ELF-1 (cell line): ENCODE measurements at places on chromosomes 16 and 17.
A peak's percentile ranks its signal among the peaks of the same experiment; 100 is the strongest.

GRCh38 chr16:78998879-78999278 lies 601.7 kb downstream of the MAF start:
- DNase-seq: no peak

DNA sequence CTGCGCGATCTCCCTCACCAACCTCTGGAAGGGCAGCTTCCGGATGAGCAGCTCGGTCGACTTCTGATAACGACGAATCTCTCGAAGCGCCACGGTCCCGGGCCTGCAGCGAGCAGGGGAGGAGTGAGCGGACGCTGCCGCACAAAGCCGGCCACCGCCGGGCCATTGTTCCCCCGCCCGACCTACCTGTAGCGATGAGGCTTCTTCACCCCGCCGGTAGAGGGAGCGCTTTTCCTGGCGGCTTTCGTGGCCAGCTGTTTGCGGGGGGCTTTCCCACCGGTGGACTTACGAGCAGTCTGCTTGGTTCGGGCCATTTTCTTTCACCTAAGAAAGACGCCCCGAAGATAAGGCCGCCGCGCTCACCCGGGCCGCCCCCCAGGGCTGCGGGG lies 5.8 kb upstream of the UNK start:
- DNase-seq: peak; percentile 78

GRCh38 chr16:82031116-82032084 lies 3.7 kb upstream of the HSD17B2 start:
- peak; percentile 35 for DNase-seq

DNA sequence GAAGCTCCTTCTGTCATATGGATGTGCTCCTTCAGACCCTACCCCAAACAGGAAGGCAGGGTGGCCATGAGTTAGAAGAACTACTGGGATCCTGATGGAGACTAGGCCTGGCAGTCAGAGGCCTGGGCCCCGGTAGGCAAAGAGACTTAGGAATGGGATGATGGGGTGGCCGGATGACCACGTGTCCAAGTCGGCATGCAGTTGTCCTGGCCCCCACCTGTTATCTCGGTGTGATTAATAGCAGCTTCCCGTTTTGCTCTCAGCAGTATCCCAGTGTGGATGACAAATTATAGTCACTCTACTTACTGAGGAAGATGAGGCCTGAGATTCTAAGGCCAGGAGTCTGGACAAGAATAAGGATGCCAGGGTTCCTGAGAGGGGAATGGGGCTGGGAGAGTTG lies 1.5 kb downstream of the TNFSF12 start:
- DNase-seq: no peak

DNA sequence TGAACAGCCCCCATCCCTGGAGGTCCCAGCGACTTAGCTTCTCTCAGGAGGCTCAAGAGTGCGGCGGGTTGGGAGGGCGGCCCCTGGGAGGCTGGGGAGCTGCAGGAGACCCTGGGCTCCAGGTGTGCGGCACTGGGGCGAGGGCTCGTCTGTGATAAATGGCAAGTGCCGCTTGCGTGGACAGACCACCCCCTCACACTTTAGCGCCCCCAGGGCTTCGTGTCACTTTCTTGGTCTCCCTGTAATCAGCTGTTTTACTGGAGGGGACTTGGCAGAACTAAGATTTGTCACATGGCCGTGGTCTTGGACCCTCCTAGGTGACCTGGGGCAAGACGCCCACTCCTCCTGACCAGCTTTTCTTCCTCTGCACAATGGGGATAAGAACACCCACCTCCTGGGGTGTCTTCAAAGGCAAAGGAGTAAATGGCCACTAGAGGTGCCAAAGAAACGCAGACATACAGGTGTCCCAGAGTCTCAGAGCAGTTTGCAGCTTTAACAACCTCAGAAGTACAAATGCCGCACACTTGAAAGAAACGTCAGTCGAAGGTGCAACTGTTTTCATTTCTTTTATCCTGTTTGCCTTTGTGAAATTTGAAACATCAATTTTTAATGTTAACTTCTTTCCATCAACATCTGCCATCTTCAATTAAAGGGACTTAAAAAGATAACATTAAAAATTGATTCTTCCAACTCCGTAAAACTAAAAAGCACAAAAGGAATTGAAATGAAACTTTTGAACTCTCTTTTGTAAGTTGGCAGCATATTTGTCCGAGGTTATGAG lies 946 bp downstream of the OSGIN1 start:
- peak; percentile 58 for DNase-seq

GRCh38 chr16:12411516-12411915 lies 392.2 kb downstream of the CPPED1 start:
- DNase-seq: no peak

- no peak for DNase-seq
These were observed 92.2 kb downstream of the CDH8 start for GRCh38 chr16:61944004-61944403.

GRCh38 chr16:88599092-88599733 lies 29.0 kb downstream of the ZC3H18 start:
- DNase-seq: no peak

- no peak for DNase-seq
These were observed 12.9 kb upstream of the MTMR4 start for GRCh38 chr17:58527306-58527705.

DNA sequence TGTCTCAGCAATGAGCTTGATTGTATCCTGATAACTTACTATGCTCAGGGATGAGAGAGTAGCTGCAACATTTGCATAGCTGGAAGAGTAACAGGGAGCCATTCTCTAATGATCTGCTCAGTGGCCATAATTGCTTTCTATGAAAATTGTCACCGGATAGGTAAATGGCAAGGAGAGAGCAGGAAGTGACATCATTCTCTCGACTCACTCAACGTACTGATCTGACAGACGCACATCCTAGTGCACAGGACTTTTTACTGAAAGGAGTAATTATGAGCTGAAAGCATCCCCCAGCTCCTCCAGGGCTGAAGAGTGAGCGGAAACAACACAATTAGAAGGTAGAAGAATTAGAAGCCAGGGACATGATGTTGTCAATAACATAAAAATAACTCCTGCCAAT lies 71.8 kb downstream of the IRX5 start:
- DNase-seq: no peak

- DNase-seq: peak; percentile 59
These were observed 1.4 kb downstream of the ZNF668 start for GRCh38 chr16:31072540-31073141.

DNA sequence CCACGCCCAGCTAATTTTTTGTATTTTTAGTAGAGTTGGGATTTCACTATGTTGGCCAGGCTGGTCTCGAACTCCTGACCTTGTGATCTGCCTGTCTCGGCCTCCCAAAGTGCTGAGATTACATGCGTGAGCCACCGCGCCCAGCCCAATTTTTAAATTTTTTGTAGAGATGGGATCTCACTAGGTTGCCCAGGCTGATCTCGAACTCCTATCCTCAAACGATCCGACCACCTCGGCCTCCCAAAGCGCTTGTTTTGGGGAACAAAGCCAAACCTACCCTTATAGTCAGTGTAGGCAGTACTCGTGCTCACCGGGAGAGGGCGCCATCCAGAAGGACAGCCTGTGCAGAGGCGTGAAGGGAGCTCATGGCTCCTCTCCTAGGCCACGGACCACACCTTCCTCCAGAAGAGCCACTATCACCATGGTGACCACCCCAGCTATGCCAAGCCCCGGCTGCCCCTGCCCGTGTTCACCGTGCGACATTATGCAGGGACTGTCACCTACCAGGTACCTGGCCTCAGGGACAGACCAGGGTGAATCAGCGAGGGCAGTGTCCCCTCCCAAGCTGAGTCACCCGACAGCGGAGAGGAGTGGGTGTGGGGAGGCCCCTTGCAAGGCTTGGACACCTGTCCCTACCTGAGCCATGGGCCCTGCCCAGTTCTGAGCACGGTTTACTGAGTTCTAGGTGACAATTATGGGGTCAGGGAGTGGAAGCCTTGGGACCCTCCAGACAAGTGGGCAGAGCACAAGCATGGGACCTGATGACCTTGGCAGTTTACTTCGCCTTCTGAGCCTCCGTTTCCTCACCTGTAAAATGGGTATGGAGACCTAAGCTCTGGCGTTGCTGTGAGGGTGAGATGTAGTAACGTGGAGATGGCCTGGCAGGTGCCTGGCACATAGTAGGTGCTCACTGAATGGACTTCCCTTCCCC lies 13.7 kb downstream of the MYO15B start:
- peak; percentile 91 for DNase-seq

DNA sequence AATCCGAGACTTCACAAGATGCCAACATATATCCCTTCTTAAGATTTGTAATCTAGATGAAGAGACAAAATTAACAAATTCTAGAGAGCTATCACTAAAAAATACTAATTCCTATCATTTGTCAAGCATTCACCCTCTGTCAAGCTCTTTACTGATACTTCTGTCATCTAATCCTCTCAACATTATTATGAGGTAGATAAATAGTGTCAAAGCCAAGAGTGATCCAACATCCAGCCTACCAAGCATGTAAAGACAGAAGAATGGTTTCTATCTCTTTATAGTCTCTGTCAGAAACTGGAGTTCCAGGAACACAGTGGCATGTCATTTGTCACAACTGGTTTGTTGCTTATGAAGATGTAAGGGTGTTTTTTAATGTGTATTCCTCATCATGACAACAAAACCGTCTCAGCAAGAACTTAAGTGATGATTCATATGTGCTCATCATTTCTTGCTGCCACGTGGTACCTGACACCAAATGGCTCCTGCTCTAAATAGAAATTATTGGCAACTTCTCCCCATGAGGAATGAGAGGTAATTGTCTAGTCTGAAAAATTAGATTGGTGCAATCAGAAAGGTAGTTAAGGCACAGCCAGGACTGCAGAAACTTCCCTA lies 196.8 kb downstream of the TOX3 start:
- DNase-seq: no peak

DNA sequence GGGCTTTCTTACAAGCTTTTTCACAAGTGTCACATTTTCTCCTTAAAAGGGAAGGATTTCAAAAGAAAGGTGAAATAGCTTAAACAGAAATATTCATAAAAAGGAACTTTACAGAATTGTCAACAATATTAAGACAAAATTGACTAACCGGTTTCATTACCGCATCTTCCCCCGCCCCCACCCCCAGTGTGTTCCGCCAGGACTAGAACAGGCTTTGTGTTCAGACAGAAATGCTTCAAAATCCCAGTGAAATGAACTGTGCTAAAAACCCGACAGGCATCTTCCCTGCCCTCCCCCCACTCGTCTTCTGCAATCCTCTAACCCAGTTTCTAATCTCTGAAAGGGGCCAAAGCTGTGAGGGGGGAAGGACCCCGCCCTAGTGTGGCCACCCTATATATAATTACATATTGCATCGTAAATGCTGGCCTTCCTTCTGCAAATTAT lies 990 bp upstream of the ROGDI start:
- DNase-seq: no peak

- DNase-seq: peak; percentile 77
These were observed 16.8 kb downstream of the VASN start for GRCh38 chr16:4388271-4389021.

GRCh38 chr17:2179615-2180295 lies 123.8 kb downstream of the SMG6 start:
- no peak for DNase-seq

GRCh38 chr17:61833536-61834193 lies 29.7 kb downstream of the BRIP1 start:
- peak; percentile 51 for DNase-seq

DNA sequence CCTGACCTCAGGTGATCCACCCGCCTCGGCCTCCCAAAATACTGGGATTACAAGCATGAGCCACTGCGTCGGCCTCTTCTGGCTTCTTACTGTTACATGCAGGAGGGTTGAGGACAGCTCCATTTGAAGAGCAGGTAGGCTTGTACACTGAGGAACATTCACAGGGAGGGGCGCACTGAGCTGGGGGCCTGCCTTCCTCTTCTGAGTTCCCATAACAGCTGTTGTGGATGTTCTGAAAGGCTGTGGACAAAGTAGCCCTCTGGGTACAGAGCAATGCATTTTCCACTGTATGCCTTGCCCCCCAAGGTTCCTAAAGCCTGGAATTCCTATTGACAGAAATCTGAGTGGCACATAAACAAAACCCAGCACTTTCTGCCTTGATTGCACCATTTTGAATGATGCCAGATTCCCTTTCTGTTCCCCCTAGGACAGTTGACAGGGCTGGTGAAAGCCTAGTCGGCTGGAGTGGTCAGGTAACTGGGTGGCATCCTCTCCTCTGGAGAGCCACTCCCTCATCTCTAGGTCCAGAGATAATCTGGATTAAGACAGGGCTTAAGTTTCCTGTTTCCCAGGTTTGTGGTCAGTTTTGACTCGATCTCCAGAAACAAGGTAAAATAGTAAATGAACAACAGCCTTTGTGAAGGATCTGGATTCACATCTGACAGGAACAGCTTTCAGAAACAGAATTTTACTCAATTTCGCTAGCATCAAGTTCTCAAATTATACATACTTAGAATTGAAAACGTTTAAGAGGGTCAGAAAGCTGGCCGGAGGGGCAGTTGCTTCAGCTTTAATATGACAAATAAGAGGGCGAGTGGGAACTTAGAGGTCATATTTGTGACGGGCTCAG lies 1.3 kb upstream of the CDK5R1 start:
- no peak for DNase-seq

- DNase-seq: no peak
These were observed 408.7 kb upstream of the PSMD7 start for GRCh38 chr16:73887911-73888310.

DNA sequence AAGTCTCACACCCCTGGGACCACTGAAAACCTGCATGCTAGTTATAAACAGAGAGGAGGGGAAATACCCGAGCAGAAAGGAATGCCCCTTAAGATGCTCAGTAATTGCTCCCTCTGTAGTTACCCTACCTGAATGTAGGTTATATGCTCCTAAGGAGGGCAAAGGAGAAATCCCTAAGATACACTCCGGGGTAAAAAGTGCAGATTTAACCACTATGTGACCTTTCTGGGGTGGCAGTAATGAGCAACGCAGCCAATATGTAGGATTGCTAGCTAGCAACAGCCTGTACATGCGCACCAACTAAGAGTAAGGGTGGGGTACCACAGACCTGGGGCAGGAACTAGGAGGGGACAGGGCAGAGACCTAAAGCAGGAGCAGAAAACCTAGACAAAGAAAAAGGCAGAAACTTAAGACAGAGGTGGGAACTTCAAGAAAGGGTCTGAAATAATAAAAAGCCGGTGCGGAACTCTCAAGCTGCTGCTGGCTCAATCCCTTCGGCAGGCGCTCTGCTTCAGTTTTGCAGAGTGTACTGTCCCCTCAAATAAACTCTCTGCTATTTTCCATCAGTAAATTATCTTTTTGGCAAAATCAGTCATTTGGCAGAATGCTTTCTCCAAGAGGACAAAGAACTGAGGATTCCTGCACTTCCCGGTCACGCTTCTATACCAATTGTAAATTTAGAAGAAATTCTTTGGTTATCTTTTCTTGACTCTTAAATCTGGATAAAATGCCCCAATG lies 823.8 kb downstream of the CDH11 start:
- DNase-seq: no peak

DNA sequence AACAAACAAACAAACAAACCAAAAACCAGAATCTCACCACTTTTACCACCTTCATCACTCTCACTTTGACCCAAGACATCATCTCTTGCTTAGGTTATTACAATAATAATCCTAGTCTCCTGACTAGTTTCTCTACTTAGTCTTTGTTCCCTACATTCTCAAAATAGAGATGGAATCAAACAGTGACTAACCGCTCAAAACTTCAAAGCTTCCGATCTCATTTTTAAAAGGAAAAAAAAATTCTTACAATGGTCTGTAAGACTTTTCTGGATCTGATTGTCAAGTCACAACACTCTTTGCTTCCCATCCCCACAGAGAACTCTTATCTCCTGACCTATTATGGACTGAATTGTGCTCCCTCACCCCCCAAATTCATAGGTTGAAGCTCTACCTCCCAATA lies 60.9 kb downstream of the SPAG9 start:
- no peak for DNase-seq

- no peak for DNase-seq
These were observed 491.6 kb downstream of the CDH13 start for GRCh38 chr16:83118365-83118764.

- no peak for DNase-seq
These were observed 35.1 kb downstream of the DDX19A start for GRCh38 chr16:70381604-70382342.

- peak; percentile 74 for DNase-seq
These were observed 532 bp downstream of the CNTNAP1 start for GRCh38 chr17:42682722-42683403.
